Sigmoid colon (tissue), 7 donors: ENCODE measurements at places on chromosomes 1 and 21. TPM values are rescaled to one million over a fixed set of nuclear protein-coding genes. Genes with fewer than 3 reads are reported as not detected.

DNA sequence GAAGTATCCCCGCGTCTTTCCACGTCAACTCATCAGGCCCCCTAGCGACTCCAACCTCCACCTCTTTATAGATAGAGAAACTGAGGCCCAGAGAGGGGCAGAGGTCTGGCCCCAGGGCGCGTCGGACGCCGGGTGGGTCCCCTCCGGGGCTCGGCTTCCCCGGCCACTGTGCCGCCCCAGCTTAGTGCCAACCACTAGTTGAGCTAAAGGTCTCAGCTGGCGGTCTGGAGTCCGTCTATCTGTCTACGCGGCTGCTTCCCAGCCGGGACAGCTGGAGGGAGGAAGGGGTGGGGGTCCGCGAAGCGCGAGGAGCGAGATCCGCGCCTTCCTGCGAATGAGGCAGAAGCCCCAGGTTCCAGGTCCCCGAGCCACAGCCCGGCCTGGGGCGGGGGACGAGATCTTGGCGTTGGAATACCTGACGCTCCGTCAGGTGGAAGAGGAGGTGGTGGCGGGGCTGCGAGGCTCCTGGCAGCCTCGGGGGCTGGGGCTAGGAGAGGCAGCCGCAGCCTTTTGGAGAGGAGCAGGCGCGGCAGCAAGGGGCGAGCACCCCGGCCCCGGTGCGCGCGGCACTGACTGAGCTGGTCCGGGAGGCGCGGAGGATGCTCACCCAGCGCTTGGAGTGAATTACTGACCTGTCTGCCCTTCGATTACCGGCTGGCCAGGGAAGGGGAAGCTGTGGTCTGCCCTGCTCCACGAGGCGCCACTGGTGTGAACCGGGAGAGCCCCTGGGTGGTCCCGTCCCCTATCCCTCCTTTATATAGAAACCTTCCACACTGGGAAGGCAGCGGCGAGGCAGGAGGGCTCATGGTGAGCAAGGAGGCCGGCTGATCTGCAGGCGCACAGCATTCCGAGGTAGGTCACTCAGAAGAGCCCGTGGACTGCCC, 937 bp downstream of the PODN start:
- peak; percentile 69 for DNase-seq
- no peaks in the 10 kb centered on the region for H3K27me3 ChIP-seq
- H3K4me1 ChIP-seq, result peaks cover 62% of the 10 kb centered on the region
- H3K36me3 ChIP-seq, result no peaks in the 10 kb centered on the region

GRCh38 chr1:232037774-232038388, 411.3 kb downstream of the DISC1 start:
- H3K27ac ChIP-seq, result no peak overlapping the region
- no peaks in the 10 kb centered on the region for H3K27me3 ChIP-seq
- no peaks in the 10 kb centered on the region for H3K36me3 ChIP-seq
- H3K4me3 ChIP-seq, result no peak overlapping the region

- no peaks in the 10 kb centered on the region for H3K36me3 ChIP-seq
- no peak for DNase-seq
- no peaks in the 10 kb centered on the region for H3K27me3 ChIP-seq
- H3K27ac ChIP-seq, result no peak overlapping the region
These were observed 90.5 kb downstream of the NUF2 start for GRCh38 chr1:163412221-163412620.

DNA sequence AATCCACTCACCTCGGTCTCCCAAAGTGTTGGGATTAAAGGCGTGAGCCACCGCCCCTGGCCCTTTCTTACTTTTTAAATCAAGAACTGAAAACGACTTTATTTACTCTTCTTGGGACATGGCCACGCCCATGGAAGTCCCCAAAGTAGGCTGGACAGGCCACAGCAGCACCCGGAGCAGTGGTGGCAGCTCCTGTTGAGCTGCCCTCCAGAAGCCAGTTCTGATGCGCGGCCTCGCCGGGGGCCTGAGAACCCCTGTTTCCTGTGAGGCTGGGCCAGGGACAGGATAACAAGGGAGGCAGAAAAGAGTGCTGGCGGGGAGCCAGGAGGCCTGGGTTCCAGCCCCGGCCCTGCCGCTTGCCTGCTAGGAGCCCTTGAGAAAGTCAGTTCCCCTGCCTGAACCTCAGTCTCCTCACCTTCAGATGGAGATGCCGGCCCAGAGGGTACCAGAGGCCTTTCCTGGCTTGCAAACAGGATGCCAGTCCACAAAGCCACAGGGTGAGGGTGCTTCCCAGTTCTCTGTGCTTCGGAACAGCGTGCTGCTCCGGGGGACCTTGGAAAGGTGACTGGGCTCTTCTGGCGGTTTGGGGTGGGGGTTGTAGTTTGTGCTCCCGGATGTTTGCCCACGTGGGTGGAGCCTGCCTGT, 59.4 kb downstream of the RUNX3 start:
- no peak for DNase-seq
- no peak overlapping the region for H3K4me3 ChIP-seq
- H3K36me3 ChIP-seq, result no peaks in the 10 kb centered on the region
- no peak overlapping the region for H3K27ac ChIP-seq

The TNFSF18 gene
- not detected for polyA plus RNA-seq

GRCh38 chr21:34865400-34866241, 183.5 kb downstream of the RUNX1 start:
- peak; percentile 80 for DNase-seq
- no peak overlapping the region for H3K4me3 ChIP-seq
- H3K27ac ChIP-seq, result no peak overlapping the region
- no peaks in the 10 kb centered on the region for H3K4me1 ChIP-seq
- no peaks in the 10 kb centered on the region for H3K36me3 ChIP-seq
